ENCODE measurements at places on chromosomes 4 and X.

DNA sequence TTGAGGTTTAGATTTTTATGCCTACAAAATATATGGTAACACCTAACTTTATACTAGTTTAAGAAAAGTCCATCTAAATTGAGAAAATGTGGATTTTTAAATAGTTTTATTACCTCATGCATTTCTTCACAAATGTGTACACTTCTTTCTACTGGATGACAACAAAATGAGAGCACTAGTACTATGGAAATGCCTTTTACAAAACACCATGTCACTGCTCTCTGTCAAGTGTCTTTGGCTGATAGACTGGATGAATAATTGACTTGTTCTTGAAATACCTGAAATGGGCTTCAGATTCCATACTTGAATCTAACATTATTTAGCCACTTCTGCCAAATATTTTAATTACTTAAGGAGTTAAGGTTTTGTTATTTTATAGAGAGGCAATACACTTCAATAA lies 49.5 kb downstream of the AMELX start:
- DNase-seq: no peak

- DNase-seq: no peak
Measured at GRCh38 chr4:89913623-89914022, 19.0 kb downstream of the MMRN1 start.

DNA sequence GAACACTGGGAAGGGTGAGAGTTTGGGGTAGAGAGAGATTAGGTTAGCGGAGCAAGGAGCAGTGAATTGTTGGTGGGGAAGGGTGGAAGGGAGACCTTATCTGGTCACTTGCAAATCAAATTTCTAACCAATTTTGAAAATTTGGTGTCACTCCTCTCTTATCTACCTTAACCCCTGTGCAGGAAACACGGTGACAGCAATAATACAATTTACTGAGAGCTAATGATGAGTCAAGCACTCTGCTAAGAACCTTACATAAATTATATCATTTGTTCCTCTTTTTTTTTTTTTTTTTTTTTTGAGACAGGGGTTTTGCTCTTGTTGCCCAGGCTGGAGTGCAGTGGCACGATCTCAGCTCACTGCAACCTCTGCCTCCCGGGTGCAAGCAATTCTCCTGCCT lies 116.4 kb downstream of the C4orf51 start:
- no peak for DNase-seq

- no peak for DNase-seq
Measured at GRCh38 chrX:40316502-40316901, 218.7 kb upstream of the BCOR start.

- DNase-seq: no peak
Measured at GRCh38 chr4:137422666-137423065, 109.6 kb downstream of the PCDH18 start.
